ENCODE measurements at places on chromosomes 6 and 20.

DNA sequence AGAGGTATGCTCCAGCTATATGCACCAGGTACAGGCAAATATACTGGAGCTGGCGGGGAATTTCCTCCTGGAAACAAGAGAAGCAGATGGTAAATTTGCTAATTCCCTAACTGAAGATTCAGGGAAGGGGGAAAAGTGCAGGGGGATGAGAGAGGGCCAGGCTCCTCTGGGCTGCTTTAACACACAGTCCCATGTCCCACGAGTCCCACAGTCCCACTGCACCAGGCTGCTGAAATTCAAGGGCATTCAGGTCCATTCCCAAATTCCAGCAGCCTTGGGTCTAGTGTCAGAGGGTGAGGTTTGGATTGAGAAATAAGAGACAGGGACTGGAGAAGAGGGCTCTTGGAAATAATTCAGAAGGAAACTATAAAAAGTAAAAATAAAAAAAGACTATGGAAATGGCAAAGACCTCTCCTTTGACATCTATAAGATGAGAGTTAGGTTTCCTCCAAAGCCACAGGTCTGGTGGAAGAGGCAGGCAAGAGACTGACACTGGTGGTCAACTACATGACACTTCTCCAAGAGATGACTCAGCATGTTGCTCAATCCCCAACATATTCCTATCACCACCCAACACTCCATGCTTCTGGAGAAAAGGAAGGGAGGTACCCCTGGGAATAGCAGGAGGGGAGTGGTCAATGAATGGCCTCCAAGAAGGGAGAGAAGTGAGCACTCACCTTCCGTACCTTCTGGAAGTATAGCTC lies 69.2 kb downstream of the TRAM2 start:
- DNase-seq = no peak

GRCh38 chr20:46119028-46119546 lies 973 bp downstream of the CD40 start:
- DNase-seq = no peak

GRCh38 chr6:81842254-81842653 lies 89.8 kb upstream of the TENT5A start:
- no peak for DNase-seq

GRCh38 chr20:47181056-47181862 lies 175.2 kb downstream of the ZMYND8 start:
- no peak for DNase-seq

- DNase-seq = no peak
Measured at GRCh38 chr6:98875375-98875774, 41.0 kb downstream of the POU3F2 start.

DNA sequence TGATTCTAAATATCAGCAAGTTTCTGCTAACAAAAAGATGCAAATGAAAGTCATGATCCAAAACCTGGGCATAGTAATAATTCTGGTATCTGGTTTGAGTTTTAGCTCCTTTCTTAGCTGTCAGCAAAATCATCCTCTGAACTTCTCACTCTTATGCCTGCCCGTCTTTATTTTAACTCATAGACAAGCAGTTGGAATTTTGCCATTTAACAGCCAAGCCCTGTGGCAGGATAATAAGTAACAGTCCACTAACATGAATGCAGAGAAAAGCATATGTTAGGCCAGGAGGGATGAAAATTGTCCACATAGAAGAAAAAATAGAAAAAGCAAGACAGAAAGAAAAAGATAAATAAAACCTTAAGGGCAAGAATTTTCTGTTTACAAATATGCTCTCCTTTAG lies 170.0 kb upstream of the LAMA2 start:
- no peak for DNase-seq

GRCh38 chr6:39091220-39091619 lies 23.8 kb downstream of the SAYSD1 start:
- DNase-seq = no peak

DNA sequence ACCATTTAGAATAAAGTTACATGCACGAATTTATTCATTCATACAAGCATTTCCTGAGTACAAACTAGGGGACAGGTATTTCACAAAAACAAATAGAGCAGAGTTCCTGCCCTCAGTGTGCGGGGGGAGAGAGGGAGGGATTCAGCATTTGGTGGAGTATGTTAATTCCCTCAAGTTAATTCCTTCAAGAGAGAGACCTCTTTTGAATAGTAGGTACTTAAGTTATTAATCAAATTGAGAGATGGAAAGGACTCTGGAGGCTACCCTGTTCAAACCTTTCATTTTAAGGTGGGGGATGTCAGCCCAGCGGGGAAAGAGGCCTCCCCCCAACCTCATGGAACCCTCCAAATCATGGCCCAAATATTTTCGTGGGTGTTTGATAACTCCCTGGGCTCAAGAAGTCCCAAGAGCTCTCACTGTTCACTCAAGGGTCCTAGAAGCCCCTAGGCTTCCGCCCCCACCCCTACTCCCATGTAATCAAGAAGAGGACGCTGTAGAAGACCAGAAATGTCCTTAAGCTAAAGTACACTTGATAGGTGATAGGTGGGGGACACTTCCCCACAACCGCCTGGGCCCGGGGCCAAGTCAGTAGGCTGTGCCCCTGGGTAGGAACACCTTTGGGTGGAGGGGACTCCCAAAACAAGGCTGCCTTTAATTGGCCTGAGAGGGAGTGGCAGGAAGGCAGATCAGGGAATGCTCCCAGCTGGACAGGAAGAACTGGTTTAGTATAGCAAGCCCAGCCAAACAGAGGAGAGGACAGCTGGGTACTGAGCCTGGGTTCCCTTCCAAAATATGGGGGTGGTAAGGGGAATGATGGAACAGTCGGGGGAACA lies 2.9 kb downstream of the SDC4 start:
- no peak for DNase-seq

- DNase-seq = no peak
Measured at GRCh38 chr20:1896484-1897258, 1.5 kb downstream of the SIRPA start.

- no peak for DNase-seq
Measured at GRCh38 chr6:150981095-150981494, 115.6 kb downstream of the MTHFD1L start.

DNA sequence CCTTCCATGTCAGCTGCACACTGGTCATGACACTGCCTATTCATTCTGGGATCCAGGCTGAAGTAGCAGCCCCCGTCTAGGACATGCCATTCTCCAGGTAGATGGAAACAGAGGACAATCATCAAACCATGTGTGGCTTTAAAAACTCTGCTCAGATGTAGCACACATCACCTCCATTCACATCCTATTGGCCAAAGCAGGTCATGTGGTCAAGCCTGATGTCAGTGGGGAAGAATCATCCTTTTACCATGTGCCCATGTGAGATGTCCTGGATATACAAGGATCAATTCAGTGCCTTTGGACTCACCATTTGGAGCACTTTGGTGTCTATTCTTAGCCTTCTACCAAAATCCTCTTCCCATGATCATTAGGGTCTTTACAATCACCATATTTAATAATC lies 99.5 kb downstream of the CDC5L start:
- no peak for DNase-seq

- DNase-seq = no peak
Measured at GRCh38 chr20:45857882-45858216, 435 bp downstream of the ZSWIM3 start.

GRCh38 chr20:41178904-41179432 lies 41.6 kb downstream of the PLCG1 start:
- no peak for DNase-seq

- DNase-seq = no peak
Measured at GRCh38 chr20:61105395-61105794, 146.7 kb upstream of the CDH4 start.

GRCh38 chr6:132481189-132481588 lies 31.7 kb downstream of the STX7 start:
- DNase-seq = no peak

DNA sequence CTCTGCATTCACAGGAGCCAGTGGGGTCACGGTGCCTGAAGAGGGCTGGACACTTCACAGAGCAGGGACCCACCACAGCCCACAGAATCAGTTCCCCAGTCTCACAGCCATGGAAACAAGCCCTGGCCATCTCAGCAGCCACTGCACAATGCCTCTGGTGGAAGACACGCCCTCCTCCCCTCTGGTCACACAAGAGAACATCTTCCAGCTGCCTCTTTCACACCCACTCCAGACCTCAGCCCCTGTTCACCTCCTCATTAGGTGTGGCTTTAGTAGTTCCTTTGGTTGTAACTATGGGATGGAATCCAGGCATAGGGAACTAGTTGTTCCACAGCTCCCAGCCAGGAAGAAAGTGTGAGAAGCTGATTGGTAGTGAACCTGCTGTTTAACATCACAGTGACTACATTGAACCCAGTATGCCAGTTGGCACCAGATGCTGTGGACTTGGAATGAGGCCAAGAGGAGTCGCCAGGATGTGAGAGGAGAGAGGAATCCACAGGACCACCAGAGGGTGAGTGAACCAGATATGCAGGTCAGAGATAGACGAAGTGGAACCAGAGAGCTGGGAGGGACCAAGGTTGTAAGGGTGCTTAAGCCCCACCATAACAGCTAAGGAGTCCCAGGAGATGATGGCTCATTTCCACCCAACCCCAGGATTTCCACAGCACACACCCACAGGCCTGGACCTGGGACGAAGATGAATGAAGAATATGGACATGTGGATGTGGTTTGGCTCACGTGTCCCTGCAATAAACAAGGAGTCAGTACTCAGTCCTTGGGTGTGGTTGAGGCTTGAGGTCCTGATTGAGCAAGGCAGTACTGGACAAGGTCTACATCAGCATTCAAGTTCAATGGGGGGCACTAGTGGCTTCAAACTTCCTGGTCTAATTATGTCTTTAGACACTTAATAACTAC lies 8.8 kb upstream of the BTN3A3 start:
- no peak for DNase-seq

- DNase-seq = no peak
Measured at GRCh38 chr20:48794360-48794759, 33.4 kb downstream of the PREX1 start.

GRCh38 chr6:40932366-40932765 lies 106.7 kb downstream of the UNC5CL start:
- DNase-seq = no peak

GRCh38 chr6:11770546-11771466 lies 7.8 kb downstream of the ADTRP start:
- no peak for DNase-seq

- no peak for DNase-seq
Measured at GRCh38 chr6:43455531-43456428, at the start of gene DLK2. TSS of gene DLK2 (minus strand) at chr6:43455548. CDS start at chr6:43454825, 723 bp downstream.

DNA sequence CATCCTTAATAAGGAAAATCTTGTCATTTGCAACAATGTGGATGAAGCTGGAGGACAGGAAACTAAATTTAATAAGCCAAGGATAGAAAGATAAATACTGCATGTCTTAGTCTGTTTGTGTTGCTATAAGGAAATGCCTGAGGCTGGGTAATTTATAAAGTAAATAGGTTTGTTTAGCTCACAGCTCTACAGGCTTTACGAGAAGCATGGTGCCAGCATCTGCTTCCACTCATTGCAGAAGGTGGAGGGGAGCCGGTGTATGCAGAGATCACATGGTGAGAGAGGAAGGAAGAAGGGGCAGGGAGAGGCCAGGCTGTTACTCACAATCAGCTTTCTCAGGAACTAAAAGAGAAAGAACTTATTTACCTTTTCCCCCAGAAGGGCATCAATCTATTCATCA lies 118.9 kb upstream of the SMLR1 start:
- no peak for DNase-seq

GRCh38 chr20:63789836-63790571 lies 41.1 kb downstream of the ZBTB46 start:
- no peak for DNase-seq

GRCh38 chr6:91447081-91447480 lies 860.2 kb upstream of the MAP3K7 start:
- DNase-seq = no peak

DNA sequence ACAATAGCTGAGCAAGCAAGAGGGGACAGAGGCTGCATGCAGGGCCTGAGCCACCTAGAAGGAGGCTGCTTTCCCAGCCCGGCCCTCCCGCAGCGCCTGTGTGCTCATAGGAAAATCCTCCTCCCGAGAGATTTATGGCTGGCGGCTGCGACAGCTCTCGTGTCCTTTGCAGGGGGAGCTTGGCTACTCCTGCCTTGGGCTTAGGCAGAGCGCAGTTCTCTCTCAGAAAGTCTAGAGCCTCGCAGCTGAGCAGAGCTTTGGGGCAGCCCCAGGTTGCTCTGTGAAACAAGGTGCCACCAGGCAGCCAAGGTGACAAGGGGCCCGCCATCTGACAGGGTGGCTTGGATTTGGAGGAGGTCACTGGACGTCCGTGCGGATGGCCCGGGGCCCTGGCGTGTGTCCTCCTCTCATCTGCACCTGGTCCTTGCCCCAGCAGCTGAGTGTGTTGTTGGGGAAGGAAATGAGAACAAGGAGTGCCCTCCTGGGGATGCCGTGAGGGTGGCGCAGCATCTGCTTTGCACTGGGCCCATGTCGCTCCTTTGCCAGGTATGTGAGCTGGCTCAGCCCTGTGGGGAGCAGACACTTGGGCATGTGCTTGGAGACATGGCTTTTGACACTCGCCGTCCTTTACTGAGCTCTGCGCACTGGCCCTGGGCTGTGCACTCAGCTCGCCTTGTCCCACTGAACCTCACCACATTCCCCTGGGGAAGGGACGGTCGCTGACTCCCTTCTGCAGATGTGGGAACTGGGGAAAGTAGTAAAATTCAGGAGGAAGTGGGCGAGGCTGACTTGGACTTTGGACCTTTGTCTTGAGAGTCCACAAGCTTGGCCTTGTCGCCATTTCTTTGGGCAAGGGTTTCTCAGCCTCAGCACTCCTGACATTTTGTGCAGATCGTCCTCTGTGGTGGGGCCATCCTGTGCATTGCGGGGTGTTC lies 41.9 kb downstream of the EDN3 start:
- no peak for DNase-seq

DNA sequence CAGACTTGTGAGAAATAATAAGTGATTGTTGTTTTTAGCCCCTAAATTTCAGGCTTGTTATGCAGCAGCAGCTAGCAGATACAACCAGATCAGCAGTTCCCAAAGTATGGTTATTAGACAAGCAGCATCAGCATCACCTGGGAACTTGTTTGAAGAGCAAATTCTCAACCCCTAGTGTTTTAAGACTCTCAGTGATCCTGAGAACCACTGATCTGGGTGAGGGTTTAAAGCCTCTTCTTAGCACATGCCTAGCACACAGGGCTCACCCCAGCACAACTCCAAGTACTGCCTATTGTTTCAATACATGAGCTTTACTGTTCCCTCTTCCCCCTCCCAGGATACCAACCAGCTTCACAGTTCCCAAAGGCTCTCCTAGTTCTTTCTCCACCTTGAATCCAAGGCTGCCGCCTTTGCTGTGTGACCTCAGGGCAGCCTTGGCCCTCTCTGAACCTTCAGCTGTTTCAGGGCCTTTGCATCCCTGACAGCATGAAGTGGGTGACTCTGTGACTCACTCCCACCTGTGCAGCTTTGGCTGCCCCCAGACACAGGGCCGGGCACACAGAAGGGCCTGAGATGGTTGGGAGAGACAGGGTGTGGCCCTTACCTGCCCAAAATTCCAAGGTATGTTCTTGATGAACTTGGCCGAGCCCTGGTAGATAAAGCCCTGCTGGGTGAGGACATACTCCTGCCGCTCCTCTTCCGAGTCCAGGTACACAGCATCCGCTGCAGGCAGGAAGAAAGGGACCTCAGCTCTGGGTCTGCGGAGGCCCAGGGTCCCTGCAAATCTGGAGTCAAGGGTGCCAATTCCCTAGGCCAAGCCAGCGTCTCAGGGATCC lies 14.5 kb downstream of the TGM2 start:
- DNase-seq = no peak
